ENCODE measurements at places on chromosomes 1 and 21.

- no peak for DNase-seq
Observed at GRCh38 chr1:39995973-39996393, 41.0 kb downstream of the MFSD2A start.

GRCh38 chr1:23184212-23184934, 15.7 kb upstream of the LUZP1 start:
- peak; percentile 54 for DNase-seq

- DNase-seq: no peak
Observed at GRCh38 chr1:187654635-187655034, 825.9 kb downstream of the PLA2G4A start.

DNA sequence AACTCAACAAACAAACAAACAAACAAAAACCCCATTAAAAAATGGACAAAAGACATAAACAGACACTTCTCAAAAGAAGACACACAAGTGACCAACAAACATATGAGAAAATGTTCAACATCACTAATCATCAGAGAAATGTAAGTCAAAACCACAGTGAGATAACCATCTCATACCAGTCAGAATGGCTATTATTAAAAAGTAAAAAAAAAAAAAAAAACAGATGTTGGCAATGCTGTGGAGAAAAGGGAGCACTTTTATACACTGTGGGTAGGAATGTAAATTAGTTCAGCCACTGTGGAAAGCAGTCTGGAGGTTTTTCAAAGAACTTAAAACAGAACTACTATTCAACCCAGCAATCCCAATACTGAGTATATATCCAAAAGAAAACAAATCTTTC, 94.7 kb downstream of the PLPP3 start:
- DNase-seq: no peak

GRCh38 chr1:5980314-5981008, 11.8 kb downstream of the NPHP4 start:
- peak; percentile 71 for DNase-seq

- no peak for DNase-seq
Observed at GRCh38 chr1:217238945-217239344, 391.9 kb downstream of the GPATCH2 start.
